GM19239 (cell line): ENCODE measurements at places on chromosomes 1 and 21.

- DNase-seq: no peak
Observed at GRCh38 chr21:36769051-36769839, 70.3 kb downstream of the SIM2 start.

GRCh38 chr1:1132042-1132950 is 16.4 kb upstream of the C1orf159 start:
- DNase-seq: no peak

DNA sequence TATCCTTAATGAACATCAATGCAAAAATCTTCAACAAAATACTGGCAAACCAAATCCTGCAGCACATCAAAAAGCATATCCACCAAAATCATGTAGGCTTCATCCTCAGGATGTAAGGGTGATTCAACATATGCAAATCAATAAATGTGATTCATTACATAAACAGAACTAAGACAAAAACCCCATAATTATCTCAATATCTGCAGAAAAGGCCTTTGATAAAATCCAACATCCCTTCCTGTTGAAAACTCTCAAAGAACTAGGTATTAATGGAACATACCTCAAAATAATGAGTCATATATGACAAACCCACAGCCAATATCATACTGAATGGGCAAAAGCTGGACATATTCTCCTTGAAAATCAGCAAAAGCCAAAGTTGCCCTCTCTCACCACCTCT is 54.6 kb upstream of the DEPDC1 start:
- DNase-seq: no peak

GRCh38 chr1:156122519-156123355 is 8.2 kb downstream of the LMNA start:
- no peak for DNase-seq

GRCh38 chr21:43277481-43278351 is 108.9 kb downstream of the CRYAA start:
- no peak for DNase-seq

DNA sequence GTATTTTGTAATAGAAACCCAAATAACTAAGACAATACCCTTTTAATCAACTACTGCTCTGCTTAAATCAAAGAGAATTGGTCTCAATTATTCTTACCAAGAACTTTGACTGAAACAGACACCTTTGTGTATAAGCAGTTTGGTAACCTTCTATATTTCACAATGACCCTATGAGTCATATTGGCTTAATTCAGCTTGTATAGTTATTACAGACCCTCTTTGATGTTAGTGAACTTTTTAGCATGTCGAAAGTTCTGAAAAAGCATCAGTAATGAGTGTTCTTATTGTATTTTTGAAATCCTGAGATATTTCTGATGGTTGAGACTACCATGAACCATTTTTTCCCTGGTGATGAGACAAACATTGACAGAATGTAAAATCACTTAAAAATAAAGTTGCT is 43.3 kb upstream of the RABGAP1L start:
- no peak for DNase-seq

DNA sequence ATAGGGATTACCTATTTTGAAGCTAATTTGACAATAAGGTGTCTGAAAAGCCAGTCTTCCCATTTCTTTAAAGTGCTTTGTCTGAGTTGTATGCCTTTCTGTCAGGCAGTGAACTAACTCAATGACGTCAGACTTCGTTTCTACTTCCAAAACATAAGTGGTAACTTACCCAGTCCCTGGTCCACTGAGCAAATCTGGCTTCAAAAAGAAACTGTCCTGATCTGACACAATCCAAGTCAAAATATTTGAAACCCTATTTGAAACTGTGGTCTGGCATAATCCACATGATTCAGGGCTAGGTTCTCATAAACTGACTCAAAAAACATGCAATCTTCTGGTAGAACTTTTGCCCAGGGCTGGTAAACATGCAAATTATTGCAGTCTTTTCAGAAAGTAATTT is 34.0 kb downstream of the DIRAS3 start:
- DNase-seq: no peak

DNA sequence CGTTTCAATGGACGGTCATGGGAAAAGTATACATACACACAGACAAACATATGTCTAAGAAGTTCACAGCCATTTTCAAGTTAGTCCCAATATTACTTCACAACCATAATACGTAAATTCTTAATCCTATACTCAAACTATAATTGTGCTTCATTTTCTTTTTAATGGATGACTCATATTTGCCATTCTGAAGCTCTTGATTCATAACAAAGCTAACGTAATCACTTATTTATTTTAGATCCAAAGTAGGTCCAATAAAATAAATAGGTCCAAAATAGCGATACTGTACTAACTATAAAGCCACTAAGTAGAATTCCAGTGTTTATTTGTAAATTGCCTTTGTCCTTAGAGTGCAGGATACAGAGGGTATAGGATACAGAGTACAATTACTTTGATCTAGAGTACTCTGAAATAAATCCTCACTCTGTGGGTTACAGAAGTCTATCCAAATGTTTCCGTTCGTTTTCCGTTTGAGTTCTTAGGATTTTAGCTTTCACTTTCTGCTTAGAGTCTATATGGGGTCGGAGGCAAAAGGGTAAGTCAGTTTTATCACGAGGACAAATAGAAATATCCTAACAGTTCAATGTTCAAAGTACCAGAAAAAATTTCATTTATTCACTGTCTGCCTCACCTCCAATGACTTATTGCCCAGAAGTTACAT is 8.8 kb upstream of the C1orf115 start:
- no peak for DNase-seq

GRCh38 chr1:219412772-219413171 is 200.1 kb downstream of the ZC3H11B start:
- DNase-seq: no peak

- DNase-seq: no peak
Observed at GRCh38 chr1:48341221-48341620, 118.7 kb downstream of the SLC5A9 start.

- no peak for DNase-seq
Observed at GRCh38 chr1:67850151-67850551, 16.9 kb upstream of the GNG12 start.

GRCh38 chr1:176174108-176174507 is 33.0 kb downstream of the COP1 start:
- DNase-seq: no peak

GRCh38 chr1:118925651-118926050 is 62.5 kb downstream of the TBX15 start:
- DNase-seq: no peak

DNA sequence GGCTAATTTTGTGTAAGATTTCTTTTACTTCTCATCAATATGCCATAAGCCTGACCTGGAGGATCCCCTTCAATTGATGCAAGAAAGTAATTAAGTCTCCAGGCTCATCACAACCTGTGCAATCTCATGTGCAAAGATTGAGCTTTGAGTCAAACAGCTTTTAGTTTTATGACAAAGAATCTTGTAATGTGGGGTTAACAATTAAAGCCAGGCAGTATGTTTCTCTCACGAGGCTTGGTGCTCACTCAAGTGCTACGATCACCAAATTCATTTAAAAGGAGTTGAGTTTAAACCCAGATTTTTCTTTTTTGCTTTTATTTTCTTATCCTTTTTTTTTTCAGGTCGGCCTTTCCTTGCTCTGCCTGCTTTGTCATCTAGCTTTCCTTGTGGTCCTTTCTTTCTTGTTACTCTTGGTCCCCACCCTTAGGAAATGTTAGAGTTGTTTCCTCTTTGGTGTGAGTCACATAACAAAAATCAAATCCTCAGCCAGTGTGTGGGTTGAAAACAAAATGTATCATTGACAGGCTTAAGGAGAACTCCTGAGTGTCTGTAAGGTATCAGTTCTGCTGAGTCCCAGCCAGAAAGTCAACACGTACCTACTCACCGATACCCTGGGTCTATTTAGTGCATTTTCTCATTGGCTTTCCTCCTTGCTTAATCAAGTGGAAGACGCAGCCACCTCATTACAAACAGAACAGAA is 1037.2 kb downstream of the ADGRL2 start:
- no peak for DNase-seq

GRCh38 chr21:42840411-42841155 is 38.8 kb downstream of the WDR4 start:
- no peak for DNase-seq

DNA sequence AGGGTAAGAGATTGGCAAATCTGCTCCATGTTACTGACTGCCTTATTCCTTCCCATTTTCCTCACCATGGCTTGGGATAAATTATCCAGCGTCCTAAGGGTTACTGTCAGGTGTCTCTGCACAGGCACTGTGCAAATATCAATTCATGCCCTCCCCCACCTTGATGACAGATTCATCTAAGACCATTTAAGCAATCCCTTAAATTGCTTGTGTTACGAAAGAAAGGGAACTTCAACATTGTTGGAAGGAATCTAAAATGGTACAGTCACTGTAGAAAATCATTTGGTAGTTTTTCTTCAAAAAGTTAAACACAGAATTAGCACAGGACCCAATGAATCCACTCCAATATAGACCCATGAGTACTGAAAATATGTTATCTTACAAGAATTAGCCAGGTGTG is 17.6 kb upstream of the MTARC2 start:
- no peak for DNase-seq

GRCh38 chr1:116989835-116990234 is 11.7 kb upstream of the CD101 start:
- DNase-seq: no peak

DNA sequence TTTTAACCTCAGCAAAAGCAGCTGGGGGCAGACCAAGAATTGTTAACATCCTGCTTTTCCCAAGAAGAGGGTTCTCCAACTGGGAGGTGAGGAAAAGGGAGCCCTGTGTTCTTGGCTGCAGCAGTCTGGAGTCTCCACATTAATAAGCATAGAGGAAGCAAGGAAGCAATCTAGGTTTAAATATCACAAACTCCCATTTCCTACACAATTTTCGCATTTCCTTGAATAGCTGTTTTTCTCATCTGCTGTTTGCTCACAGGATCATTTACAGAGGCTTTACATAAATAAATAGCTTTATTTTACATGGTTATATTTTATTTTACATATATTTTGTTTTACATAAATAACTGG is 124.0 kb downstream of the TRIM33 start:
- no peak for DNase-seq

DNA sequence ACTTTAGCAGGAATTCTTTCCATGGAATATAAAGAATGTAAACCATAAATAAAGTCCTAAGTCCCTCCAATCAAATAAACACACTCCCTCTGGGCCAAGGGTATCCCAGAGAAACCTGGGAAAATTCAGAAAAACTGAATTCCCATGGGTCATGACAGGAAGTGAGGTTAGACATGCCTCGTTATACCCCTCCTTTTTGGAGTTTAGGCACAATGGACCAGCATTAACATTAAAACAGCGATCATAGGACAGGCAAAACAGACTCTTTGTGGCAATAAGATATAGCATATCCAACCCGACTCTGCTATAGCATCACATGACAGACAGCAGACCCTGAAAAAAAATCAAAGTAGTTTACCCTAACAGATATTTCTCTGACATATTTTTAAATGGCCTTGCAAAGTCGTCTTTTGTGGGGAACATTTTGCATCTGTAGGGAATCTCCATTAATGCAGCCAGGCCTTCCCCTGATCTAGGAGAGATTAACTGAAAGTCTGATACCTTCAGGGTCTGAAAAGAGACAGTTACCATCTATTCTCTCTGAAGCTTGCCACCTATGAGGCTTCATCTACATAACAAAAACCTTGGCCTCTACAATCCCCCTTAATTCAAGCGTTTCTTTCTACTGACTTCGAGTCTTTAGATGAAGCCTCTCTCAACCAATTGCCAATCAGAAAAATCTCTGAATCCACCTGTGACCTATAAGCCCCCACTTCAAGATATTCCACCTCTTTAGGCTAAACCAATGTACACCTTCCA is 143.0 kb upstream of the KCNK1 start:
- no peak for DNase-seq

DNA sequence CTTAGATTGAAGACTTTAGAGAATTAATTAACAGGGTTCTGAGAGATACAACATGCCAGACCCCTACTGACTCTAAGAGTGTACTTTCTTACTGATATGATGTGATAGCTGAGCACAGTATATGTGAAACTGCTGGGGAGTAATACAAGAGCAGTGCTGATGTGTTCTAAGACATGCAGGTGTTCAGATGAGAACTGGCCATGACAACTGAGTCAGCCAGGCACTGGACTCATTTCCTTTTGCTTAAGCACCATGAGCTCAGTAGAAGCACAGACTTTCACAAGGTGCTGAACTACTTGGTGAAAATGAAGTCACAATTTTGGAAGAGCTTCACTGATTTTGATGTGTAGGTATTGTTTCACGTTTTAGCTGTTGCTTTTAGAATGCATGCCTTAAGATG is 15.9 kb upstream of the POGZ start:
- DNase-seq: peak; percentile 44

- no peak for DNase-seq
Observed at GRCh38 chr1:243921111-243921510, 71.1 kb upstream of the AKT3 start.

- no peak for DNase-seq
Observed at GRCh38 chr1:218686258-218686657, 341.1 kb downstream of the TGFB2 start.

DNA sequence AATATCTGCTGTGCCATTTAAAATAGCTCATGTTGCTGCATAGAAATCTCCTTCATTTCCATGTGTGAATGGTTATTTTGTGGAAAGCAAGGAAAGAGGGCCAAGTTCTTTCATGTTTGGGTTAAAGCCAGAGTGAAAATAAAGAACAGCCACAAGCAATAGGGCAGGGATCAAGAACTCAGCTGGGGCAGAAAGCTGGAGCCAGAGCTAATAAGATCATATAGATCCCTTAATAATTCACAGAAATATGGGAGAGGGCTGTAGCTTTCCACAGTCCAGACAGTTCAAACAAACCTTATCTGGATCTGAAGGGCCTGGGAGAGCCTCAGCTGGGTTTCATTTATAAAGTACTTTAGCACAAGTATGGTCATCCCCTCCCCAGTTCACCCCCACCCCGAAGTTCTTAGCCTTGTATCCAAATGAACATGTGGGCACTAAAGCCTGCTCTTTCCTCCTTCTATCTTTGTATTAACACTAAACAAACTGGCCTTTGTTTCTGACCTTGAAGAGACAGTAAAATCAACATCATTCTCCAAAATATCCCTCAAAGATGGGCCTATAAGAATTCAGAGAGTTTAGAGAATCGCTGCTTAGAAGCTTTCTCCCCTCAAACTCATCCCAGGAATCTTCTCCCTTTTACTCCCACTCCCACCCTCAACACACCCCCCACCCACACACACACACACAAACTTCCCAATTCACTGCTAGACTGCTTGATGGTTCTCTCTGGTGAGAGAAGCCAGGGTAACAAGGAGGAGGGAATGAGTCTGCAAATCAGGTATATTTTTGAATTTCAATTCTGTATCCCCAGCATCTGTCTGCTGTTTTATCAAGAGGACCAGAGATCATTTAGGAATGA is 41.7 kb downstream of the UTP25 start:
- DNase-seq: no peak
